Spinal cord (tissue), 10 donors: ENCODE measurements at places on chromosomes 13 and 19. TPM values are rescaled to one million over a fixed set of nuclear protein-coding genes. Genes with fewer than 3 reads are reported as not detected.

The FREM2 gene
- polyA plus RNA-seq = 2.7 TPM

GRCh38 chr19:41849067-41849466 is 4.2 kb downstream of the DMRTC2 start:
- H3K36me3 ChIP-seq = no peaks in the 10 kb centered on the region
- H3K4me1 ChIP-seq = no peaks in the 10 kb centered on the region
- DNase-seq = no peak
- no peak overlapping the region for H3K4me3 ChIP-seq

GRCh38 chr19:41156207-41156606 is 36.8 kb upstream of the CYP2S1 start:
- no peak overlapping the region for H3K4me3 ChIP-seq
- H3K27ac ChIP-seq = no peak overlapping the region
- no peaks in the 10 kb centered on the region for H3K27me3 ChIP-seq
- H3K4me1 ChIP-seq = no peaks in the 10 kb centered on the region
- no peak for DNase-seq

- no peak overlapping the region for H3K4me3 ChIP-seq
- peaks cover 8% of the 10 kb centered on the region for H3K36me3 ChIP-seq
- H3K4me1 ChIP-seq = peaks cover 14% of the 10 kb centered on the region
- no peak for DNase-seq
- H3K27me3 ChIP-seq = no peaks in the 10 kb centered on the region
Measured at GRCh38 chr19:2604747-2605329, 97.7 kb downstream of the GNG7 start.

GRCh38 chr13:90615767-90616166 is 731.7 kb upstream of the MIR17HG start:
- no peaks in the 10 kb centered on the region for H3K4me1 ChIP-seq
- H3K4me3 ChIP-seq = no peak overlapping the region
- H3K27ac ChIP-seq = no peak overlapping the region
- no peaks in the 10 kb centered on the region for H3K27me3 ChIP-seq
